ENCODE measurements at places on chromosomes 1 and 21.

DNA sequence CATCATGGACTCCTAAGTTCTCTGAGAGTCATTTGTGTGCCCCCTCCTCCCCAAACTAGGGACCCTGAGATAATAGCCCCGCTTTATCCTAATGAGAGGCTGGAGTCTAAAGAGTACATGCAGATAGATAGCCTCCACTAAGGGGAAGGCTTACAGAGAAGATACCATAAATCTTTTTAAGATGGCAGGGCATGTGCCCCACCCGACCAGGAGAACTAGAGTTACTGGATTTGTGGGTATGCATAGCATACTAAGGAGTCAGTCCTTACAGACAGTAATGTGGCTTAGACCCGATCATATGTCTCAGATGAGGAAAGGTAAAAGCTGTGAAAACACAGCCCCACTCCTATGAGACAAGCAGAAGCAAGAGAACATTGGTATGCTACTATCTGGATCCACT, 25.7 kb upstream of the PKN2 start:
- DNase-seq = no peak

- no peak for DNase-seq
These were observed 283.1 kb upstream of the POU3F1 start for GRCh38 chr1:38329644-38330043.

- no peak for DNase-seq
These were observed 141.0 kb upstream of the HP1BP3 start for GRCh38 chr1:20928146-20928545.

DNA sequence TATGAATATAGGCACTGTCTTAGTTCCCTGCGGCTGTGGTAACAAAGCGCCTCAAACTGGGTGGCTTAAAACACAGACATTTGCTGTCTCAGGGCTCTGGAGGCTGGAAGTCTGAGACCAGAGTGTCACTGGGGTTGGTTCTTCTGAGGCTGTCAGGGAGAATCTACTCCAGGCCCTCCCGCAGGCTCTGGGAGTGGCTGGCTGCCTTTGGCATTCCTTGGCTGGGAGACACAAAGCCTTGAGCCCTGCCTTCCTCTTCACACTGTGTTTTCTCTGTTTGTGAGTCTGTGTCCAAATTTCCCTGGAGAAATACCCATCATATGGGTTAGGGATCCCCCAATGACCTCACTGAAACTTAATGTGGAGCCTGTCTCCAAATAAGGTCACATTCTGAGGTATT, 38.5 kb downstream of the B3GALT5 start:
- no peak for DNase-seq
